ENCODE measurements at places on chromosomes 6 and 20. TPM values are rescaled to one million over a fixed set of nuclear protein-coding genes. Genes with fewer than 3 reads are reported as not detected.

Gene NRSN1
- total RNA-seq: not detected

Gene MYLK4
- 0.25 TPM for total RNA-seq

Gene CLDN20
- not detected for total RNA-seq

Gene PTK6
- total RNA-seq: 12.0 TPM

Gene KCNB1
- 6.5 TPM for total RNA-seq

Gene TNF
- 0.68 TPM for total RNA-seq

Gene MACROD2
- total RNA-seq: 3.7 TPM

Gene OXT
- total RNA-seq: 8.4 TPM

Gene TBXT
- not detected for total RNA-seq

Gene ROMO1
- 103 TPM for total RNA-seq

Gene LHFPL5
- total RNA-seq: not detected

Gene TFEB
- total RNA-seq: 8.9 TPM

All from left lobe of liver (tissue), 2 donors.